ENCODE measurements at places on chromosomes 2 and 18.

GRCh38 chr18:58805467-58806187 is 59.0 kb upstream of the ZNF532 start:
- peaks cover 11% of the 10 kb centered on the region for H3K4me1 ChIP-seq
- DNase-seq = no peak
- H3K4me3 ChIP-seq = no peak overlapping the region
- H3K27me3 ChIP-seq = no peaks in the 10 kb centered on the region

- H3K4me1 ChIP-seq = no peaks in the 10 kb centered on the region
- H3K36me3 ChIP-seq = no peaks in the 10 kb centered on the region
These were observed 30.2 kb downstream of the XDH start for GRCh38 chr2:31384351-31384750.

- H3K27me3 ChIP-seq = no peaks in the 10 kb centered on the region
- H3K36me3 ChIP-seq = no peaks in the 10 kb centered on the region
- no peaks in the 10 kb centered on the region for H3K4me1 ChIP-seq
These were observed 316.3 kb downstream of the AGPS start for GRCh38 chr2:177708660-177709444.

DNA sequence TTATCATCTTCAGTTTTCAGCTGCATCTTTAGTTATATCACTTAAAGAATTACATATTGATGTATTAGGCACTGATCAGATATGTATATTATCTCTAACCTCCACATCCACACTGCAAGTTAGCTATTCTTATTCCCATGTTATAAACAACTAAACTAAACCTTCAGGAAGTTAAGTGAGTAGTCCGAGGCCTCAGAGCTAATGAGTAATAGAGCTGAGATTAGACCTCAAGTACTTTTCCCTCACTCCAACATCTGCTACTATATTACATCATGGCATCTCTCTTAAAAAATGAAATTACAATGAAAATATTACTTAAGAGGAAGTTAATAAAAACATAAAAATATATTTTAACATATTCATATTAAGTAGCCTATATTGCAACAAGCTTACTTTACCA is 183.6 kb upstream of the MAP2 start:
- no peak overlapping the region for H3K4me3 ChIP-seq
- no peaks in the 10 kb centered on the region for H3K27me3 ChIP-seq
- H3K4me1 ChIP-seq = no peaks in the 10 kb centered on the region
- no peak overlapping the region for H3K27ac ChIP-seq
- no peaks in the 10 kb centered on the region for H3K36me3 ChIP-seq
- no peak for DNase-seq

- H3K27me3 ChIP-seq = no peaks in the 10 kb centered on the region
- no peak overlapping the region for H3K27ac ChIP-seq
- no peaks in the 10 kb centered on the region for H3K36me3 ChIP-seq
- H3K4me3 ChIP-seq = no peak overlapping the region
- no peaks in the 10 kb centered on the region for H3K4me1 ChIP-seq
- no peak for DNase-seq
These were observed 13.5 kb downstream of the DOK6 start for GRCh38 chr18:69414184-69414583.

GRCh38 chr2:108621687-108622681 is 87.7 kb downstream of the LIMS1 start:
- no peak for DNase-seq
- H3K4me3 ChIP-seq = no peak overlapping the region
- peak overlapping the region; percentile 52 for H3K27ac ChIP-seq
- peaks cover 73% of the 10 kb centered on the region for H3K4me1 ChIP-seq

GRCh38 chr2:239252393-239252792 is 148.4 kb downstream of the HDAC4 start:
- H3K27ac ChIP-seq = peak overlapping the region; percentile 34
- H3K4me3 ChIP-seq = no peak overlapping the region
- DNase-seq = no peak
- no peaks in the 10 kb centered on the region for H3K27me3 ChIP-seq
- peaks cover 7% of the 10 kb centered on the region for H3K4me1 ChIP-seq

DNA sequence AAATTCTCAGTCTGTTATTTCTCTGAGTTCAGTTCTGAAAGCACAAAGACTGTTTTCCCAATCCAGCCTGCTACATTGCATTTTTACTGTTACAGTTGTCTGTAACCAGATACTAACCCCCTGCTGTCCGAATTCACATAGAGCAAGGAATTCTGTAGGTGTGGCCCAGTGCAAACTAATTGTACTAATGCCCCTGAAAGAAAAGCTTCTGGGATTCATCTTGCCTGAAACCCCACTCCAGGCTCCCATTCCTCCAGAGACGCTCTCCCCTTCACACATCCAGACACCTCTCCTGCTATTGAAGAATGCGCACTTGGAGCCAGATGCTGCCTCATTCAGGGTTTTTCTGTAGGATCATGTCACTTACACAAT is 127.0 kb downstream of the TTC32 start:
- H3K4me3 ChIP-seq = no peak overlapping the region
- H3K4me1 ChIP-seq = no peaks in the 10 kb centered on the region
- DNase-seq = no peak
- H3K27me3 ChIP-seq = no peaks in the 10 kb centered on the region
- H3K27ac ChIP-seq = no peak overlapping the region

DNA sequence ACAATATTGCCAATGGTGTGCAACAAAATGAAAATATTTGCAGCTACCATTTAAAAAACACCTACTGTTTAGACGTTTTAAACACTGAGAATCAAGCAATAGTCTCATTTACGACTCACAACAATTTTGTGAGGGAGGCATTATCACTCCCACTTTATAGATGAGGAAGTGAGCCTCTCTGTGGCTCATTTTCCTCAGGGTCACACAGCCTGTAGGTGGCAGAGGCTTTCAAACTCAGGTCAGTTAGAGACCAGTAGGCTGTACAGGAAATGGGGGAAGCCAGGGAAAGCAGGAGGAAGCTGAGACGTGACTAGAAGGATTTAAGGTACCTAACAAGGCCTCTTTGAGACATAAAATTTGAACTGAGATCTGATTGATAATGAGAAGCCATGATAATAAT is 95.0 kb upstream of the ZNF521 start:
- no peak overlapping the region for H3K4me3 ChIP-seq
- no peak overlapping the region for H3K27ac ChIP-seq
- H3K27me3 ChIP-seq = no peaks in the 10 kb centered on the region
- DNase-seq = no peak
- H3K36me3 ChIP-seq = no peaks in the 10 kb centered on the region
- no peaks in the 10 kb centered on the region for H3K4me1 ChIP-seq

DNA sequence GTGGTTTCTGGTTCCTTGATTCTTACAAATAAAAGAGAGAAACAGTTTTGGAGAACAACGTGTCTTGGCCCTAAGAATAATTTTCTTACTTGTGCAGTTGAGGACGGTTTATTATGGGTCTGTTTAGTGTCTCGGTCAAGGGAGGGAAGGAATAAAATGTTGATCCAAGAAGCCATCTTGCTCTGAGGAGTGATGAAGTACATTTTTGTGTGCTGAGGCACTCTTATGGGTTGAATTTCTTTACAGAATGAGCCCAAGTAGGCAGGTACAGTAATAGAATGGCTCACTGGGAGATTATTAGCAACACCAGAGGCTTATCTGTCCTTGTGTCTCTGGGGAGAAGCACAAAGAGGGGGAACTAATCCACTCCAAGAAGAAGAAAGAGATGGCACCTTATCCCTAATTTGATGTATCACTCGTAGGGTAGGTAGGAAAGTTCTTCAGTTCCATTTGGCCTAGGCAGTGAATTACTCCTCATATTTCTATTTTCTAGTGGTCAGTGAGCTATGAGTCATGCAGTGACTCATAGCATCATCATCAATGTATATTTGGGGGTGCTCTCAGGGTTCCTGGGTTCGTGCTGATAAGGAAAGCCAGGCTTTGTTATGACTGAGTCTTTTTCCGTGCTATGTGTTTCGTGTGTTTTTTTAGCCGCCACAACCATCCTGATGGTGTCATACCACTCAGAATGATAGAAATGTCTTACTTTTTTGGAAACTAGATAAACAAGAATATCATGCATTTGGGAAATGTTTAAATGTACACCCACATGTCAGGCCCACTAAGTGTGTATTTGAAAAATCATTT is 250.1 kb upstream of the CTAGE1 start:
- H3K4me1 ChIP-seq = no peaks in the 10 kb centered on the region
- no peaks in the 10 kb centered on the region for H3K27me3 ChIP-seq

DNA sequence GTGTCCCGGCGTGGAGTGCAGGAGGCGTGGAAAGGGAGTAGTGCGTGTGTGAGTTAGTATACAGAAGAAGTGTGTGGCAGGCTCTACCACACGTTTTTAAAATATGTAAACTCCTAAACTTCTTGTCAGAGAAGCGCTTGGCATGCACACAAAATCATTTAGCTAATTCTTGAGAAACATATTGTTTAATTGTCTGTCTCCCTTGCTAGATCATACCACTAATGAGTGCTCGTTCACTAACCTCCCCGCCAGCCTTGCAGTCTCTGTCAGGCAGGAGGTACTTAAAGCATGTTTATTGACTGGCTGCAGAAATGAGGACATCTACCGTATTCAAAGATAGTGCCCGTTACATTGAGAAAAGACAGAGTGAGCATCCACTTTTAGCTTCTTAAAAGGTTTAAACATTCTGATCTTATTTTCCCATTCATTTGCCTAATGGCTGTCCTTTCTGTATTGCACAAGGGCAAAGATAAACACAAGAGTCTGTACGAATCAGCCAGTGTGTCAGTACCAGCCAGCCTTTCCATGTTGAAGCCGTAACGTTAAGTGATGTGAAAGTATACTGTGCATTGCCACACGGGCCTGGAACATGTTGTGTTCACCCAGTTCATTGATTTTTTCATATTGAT is 41.4 kb downstream of the TRAPPC12 start:
- H3K27ac ChIP-seq = no peak overlapping the region
- DNase-seq = no peak
- H3K4me1 ChIP-seq = peaks cover 8% of the 10 kb centered on the region
- H3K36me3 ChIP-seq = peaks cover 4% of the 10 kb centered on the region

GRCh38 chr2:227780981-227781615 is 32.5 kb upstream of the CCL20 start:
- no peaks in the 10 kb centered on the region for H3K27me3 ChIP-seq
- H3K36me3 ChIP-seq = no peaks in the 10 kb centered on the region
- no peak overlapping the region for H3K4me3 ChIP-seq
- DNase-seq = no peak
- no peaks in the 10 kb centered on the region for H3K4me1 ChIP-seq

GRCh38 chr2:96400049-96401000 is 64.8 kb downstream of the NCAPH start:
- H3K27me3 ChIP-seq = no peaks in the 10 kb centered on the region
- H3K36me3 ChIP-seq = no peaks in the 10 kb centered on the region
- no peak overlapping the region for H3K4me3 ChIP-seq
- no peaks in the 10 kb centered on the region for H3K4me1 ChIP-seq
- peak overlapping the region; percentile 20 for H3K27ac ChIP-seq

DNA sequence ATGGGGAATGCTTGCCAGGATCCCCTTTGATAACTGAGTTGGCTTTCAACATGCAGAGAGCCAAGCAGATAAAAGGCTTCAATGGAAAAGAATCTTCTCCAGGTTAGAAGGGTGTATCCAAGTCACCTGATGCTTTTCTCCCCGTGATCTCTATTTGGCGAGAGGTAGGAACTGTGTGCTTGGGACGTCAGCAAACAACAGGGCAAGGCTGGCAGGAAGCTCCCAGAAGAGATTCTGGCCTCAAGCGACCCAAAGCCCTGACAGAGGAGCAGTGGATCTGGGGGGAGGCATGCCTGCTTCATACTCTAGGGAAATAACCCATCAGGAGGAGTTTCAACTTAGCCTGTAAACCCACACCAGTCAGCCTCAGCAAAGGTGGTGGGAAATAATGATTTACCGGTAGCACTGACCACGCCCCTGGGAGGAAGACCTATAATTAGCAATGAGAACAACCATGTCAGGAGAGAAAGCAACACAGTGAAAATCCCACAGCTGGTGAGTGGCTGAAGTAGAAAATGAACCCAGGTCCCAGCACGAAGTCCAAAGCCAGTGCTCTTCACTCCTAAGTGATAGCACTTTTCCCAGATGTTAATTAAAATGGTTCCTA is 76.3 kb upstream of the SEC11C start:
- no peak overlapping the region for H3K27ac ChIP-seq
- H3K4me1 ChIP-seq = peaks cover under 1% of the 10 kb centered on the region
- no peak overlapping the region for H3K4me3 ChIP-seq
- no peaks in the 10 kb centered on the region for H3K27me3 ChIP-seq
- no peak for DNase-seq

DNA sequence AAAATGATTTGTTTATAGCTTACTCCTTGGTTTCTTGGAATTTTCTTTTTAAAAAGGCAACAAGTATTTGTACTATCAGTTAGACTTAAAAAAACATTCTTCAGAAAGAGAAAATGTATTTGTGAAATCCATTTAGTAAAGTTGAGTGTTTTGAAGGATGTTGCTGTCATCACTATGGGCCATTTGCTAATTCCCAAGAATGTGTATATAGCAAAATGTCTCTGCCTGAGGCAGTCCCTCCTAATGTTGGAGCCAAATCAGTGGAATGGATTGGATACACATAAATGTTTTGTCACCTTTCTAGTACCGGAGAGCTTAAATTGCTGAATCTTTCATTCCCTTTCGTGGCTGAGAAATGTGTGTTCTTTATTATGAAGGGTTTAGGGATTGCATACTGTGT is 890.2 kb upstream of the ZEB2 start:
- no peak overlapping the region for H3K27ac ChIP-seq
- no peaks in the 10 kb centered on the region for H3K36me3 ChIP-seq
- no peaks in the 10 kb centered on the region for H3K27me3 ChIP-seq
- no peak overlapping the region for H3K4me3 ChIP-seq
- no peak for DNase-seq
- no peaks in the 10 kb centered on the region for H3K4me1 ChIP-seq

GRCh38 chr2:10228611-10229365 is 73.9 kb upstream of the HPCAL1 start:
- H3K4me3 ChIP-seq = no peak overlapping the region
- no peaks in the 10 kb centered on the region for H3K36me3 ChIP-seq
- no peaks in the 10 kb centered on the region for H3K4me1 ChIP-seq

DNA sequence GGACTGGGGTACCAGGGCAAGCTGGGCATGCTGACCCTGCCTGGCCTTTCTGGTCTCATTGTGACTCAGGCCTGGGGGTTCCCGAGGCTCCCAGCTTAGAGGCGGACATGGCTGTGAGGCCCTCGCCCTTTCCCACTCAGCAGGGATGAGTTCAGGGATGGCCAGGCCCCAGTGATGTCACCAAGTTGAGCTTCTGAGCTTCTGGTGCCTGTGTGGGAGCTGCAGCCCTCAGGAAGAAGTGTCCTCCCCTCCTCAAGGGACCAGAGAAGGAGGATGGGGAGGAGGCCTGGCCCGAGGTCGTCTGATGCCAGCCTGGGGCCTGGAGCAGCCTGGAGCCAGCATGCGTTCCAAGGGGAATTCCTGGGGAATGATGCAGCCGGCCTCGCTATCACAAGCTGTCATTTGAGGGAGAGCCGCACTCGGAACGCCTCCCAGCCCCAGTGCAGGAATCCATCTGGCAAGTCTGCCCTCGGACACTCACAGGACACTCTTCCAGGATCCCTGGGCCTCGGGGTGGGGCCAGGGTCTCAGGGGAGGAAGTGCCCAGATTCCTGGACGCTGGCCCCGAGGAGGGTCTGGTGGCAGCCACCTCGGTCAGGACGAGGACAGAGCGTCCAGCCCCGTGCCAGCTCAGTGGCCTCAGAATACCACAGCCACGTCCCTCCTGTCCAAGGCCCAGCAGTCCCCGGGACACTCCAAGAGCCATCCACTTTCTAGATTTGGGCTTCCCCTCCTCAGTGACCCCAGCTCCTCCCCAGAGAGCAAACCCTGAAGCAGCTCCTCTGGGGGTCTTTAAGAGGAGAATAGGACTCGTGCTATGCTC is 61.2 kb upstream of the GPC1 start:
- peaks cover 44% of the 10 kb centered on the region for H3K4me1 ChIP-seq
- no peak overlapping the region for H3K4me3 ChIP-seq
- H3K27me3 ChIP-seq = no peaks in the 10 kb centered on the region
- H3K27ac ChIP-seq = peak overlapping the region; percentile 90
- H3K36me3 ChIP-seq = no peaks in the 10 kb centered on the region

- H3K27me3 ChIP-seq = no peaks in the 10 kb centered on the region
- H3K4me1 ChIP-seq = peaks cover 45% of the 10 kb centered on the region
These were observed 57.3 kb downstream of the ITGA6 start for GRCh38 chr2:172484706-172485105.
